ENCODE measurements at places on chromosomes 5 and 9. TPM values are rescaled to one million over a fixed set of nuclear protein-coding genes. Genes with fewer than 3 reads are reported as not detected.

GPX3 gene
- 16.1 TPM for total RNA-seq

GDNF gene
- not detected for total RNA-seq

PRLR gene
- total RNA-seq = not detected

NTRK2 gene
- total RNA-seq = not detected

DPP7 gene
- total RNA-seq = 88.5 TPM

CDX1 gene
- total RNA-seq = not detected

GRIN3A gene
- total RNA-seq = not detected

IFNA14 gene
- not detected for total RNA-seq

PDE6A gene
- total RNA-seq = 0.05 TPM
